Lung (tissue), 17 donors: ENCODE measurements at places on chromosomes 11 and 22. TPM values are rescaled to one million over a fixed set of nuclear protein-coding genes. Genes with fewer than 3 reads are reported as not detected.
A peak's percentile ranks its signal among the peaks of the same experiment; 100 is the strongest.

PDGFD gene
- polyA plus RNA-seq = 0.83 TPM

GRCh38 chr22:38401336-38402084, 53.5 kb downstream of the KCNJ4 start:
- DNase-seq = no peak

DNA sequence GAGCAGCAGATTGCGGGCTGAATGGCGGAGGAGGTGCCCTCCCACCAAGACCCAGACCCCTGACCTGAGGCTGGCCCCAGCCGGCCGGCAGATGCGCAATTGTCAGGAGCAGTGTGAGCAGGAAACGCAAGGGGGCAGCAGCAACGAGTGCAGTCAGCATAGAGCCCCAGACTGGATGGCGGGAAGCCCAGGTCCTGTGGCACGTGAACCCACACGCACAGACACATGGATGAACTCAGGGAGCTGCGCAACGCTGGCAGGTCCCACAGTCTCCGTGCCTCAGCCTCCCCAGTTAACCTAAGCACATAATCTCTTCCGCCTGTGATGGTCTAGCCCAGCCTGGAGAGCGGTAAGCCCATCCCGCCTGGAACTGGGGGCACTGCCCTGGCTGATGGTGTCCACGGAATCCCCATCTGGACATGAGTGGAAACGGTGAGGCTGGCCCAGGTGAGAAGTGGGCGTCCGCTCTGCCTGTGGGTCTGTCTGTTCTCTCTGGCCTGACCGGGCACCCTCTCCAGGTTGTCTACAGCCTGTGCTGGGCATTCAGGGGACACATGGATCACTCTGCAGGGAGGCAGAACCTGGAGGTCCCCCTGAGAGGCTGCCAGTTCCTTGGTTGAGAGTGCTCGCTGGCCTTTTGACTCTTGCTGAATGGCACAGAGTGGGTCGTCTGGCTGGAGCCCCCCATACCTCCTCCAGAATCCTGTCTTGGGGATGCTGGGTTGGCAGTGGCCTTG, 626 bp upstream of the TBX10 start:
- peak; percentile 39 for DNase-seq

DNA sequence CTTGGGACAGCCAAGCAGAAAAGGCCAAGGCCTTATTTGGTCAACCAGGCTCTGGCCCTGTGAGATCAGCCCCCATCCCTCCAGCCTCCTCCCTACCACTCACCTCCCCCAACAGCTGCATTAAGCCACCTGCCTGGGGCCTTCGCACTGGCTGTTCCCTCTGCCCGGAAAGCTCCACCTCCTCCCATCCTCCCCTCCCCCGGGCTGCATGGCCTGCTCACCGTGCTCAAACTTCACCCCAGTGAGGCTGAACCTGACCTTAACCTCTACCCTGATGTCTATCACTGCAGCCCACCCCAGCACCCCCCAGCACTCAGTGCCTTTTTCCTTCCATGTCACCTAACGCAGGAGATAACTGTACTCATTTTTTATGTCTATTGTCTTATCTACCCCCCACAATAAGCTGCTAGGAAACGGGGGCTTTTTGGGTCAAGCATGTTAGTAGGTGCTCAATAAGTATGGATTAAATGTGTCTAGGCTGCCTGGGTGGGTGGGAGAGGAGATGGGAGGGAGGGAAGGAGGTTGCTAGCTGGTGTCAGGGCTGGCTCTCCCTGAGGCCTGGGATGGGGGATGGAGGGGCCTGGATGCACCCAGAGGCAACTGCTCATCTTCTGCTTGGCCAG, 912 bp downstream of the PTPRCAP start:
- DNase-seq = no peak

GRCh38 chr22:37752189-37753087, 55.3 kb upstream of the GCAT start:
- DNase-seq = peak; percentile 72

GRCh38 chr11:73931039-73931645, 19.7 kb upstream of the DNAJB13 start:
- peak; percentile 36 for DNase-seq

GRCh38 chr11:96748639-96749370, 359.0 kb downstream of the JRKL start:
- DNase-seq = peak; percentile 22

DNA sequence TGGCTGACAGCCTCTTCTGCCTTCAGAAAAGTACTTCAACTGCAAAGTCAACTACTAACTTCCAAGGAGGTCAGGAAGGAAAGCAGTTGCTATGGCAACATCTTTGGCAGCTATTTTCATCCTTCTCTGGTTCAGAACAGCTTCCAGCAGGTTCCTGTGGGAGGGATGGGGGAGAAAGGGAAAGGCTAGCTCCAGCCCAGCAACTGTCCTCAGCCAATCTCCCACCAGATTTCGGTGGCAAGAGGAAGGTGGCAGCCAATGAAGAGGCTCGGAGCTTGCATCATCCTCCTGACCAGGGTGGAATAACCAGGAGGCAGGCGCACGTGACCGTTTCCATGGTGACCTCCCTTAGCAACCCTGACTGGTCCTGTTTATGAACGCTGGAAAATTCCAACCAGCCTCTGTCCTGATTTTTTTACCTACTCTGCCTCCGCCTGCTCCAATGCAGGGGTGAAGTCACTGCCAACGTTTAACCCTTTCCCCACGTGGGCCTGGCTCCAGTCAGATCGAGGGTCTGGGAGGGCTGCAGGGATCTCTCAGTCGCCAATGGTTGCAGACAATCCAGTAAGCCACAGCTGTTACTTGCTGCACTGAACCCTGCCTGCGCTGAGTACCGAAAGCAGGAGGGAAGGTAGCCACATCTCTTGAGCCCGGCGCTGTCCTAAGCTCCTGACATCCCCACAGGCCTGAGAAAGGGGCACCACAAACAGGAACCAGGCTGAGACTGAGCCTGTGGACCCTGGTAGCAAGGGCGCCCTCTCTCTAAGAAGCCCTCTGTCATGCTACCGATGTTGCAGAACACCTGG, 11.2 kb upstream of the MALAT1 start:
- DNase-seq = peak; percentile 99

PIH1D2 gene
- 5.1 TPM for polyA plus RNA-seq

DNA sequence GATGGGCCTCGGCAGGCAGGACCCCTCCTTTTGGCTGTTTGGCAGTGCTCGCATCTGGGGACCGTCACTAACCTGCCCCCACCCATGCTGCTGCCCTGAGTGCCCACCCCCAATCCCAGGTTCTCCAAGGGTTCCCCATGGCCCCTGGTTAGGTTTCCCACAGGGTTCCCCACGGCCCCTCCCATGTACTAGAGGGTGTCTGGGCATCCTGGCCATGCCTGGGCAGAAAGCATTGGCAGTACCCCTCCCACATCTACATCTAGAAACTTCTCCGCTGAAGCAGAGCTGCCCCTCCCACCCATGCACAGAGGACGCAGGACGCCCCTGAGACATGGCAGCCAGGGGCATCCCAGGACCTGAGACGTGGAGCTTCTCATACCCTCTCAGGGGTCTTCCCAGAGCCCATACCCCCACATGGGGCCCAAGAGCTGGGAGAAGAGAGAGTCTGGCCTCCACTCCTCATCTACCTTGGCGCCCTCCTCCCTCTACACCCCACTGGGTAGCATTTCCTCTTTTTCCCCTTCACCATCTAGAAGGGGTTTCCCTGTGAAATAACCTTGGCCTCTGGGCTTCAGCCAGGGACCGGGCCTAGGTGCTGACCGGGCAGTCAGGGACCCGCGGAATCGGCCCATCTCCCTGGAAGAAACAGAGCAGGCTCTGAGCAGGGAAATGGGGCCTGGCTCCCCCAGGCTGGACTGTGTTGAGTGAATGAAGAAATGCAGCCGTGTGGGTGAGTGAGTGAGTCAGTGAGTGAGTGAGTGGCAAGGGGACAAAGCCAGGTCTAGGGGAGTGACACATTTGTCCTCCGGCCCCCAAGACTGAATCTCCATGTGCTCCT, 987.3 kb downstream of the BRD1 start:
- DNase-seq = no peak

CSNK2A3 gene
- 0.39 TPM for polyA plus RNA-seq

DNA sequence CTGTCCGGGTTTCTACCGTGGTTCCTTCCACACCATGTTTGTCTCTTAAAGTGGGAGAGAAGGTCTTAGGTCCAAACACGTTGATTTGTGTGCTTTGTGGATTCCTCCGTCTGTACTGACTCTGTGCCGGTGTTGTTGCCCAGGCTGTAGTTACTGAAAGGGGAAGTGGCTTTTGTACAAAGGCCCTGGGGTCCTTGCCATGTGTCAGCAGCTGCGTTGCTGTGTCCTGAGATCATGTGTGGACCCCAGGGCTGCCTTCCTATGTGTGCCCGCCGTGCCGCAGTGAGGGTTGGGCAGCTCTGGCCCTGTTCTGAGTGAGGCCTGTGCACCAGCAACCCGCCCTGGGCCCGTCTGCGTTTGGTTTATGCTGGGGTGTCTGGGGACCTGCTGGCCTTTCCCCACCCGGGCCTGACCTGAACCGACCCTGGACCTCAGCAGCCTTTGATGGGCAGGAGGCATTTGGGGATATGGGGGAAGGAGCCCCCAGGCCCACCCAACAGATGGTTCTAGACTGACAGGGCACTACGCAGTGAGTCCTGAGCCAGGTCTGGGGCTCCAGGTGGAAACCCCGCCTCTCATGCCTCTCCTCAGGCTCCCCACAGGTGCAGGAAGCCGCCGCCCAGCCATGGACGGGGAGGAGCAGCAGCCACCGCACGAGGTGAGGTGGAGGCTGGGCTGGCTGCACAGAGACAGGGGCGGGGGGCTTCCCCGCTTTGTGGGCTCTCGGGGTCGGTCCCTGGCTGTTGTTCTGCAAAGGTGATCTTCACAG, 6.9 kb downstream of the TRABD start:
- DNase-seq = no peak

- DNase-seq = no peak
Measured at GRCh38 chr11:13316528-13316961, 39.0 kb downstream of the BMAL1 start.

OR51B5 gene
- 0.10 TPM for polyA plus RNA-seq

GRCh38 chr22:21989049-21989448, 6.5 kb upstream of the TOP3B start:
- DNase-seq = no peak

DNA sequence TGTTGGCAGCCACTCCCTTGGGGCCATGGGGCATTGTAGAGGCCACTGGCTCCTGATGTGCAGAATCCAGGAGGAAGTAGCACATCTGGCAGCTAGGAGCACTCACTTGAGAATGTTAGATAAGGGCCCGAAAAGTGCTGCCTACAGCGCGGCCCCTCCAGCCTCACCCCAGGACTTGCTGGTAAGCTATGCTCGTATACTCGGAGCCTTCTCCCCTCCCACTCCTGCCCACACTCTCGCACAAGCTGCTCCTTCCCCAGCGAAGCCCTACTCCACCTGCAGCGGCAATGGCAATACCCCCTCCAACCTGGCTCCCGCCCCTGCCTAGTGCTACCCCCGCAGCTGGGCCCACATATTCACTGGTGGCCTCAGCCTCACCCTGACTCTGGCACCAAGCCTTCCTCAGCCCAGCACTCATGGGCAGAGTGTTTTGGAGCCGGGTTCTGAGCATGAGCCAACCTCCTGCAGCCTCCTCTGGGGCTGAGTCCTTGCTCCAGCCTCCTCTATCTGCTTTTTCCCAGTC, 47.7 kb downstream of the PDE2A start:
- DNase-seq = peak; percentile 51

BBOX1 gene
- 0.08 TPM for polyA plus RNA-seq

DNA sequence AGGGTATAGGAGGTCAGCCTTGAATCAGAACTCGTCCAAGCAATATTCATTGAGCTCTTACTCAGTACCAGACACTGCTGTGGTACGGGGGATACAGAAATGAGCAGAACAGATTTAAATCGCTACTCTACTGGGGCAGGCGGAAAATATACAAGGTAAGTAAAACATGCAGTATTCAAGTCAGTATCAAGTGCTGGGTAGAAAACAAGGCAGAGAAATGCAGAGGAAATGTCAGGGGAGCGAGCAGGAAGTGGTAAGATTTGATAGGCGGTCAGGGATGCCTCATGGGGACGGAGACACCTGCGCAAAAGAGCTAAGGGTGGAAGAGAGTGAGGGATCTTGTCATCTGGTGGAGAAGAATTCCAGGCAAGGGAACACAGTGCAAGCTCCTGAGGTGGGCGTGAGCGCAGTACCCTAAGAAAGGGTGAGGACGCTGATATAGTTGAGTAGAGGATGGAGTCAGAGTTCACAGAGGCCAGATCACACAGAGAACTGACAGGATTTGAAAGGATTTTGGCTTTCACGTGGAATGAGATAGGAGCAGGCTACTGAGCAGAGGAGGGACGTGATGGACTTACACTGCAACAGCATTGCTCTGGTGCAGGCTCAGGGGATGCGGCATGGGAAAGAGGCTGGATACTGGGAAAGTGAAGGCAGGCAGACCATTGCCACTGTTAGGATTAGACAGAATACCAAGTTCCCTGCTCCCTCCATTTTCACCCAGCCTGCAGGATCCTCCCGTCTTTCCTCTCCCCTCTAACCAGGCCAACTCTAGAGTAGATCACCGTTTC, 35.8 kb downstream of the SC5D start:
- DNase-seq = no peak

GRCh38 chr22:40183029-40183581, 5.4 kb downstream of the TNRC6B start:
- DNase-seq = peak; percentile 27

- DNase-seq = no peak
Measured at GRCh38 chr11:85379066-85379465, 248.1 kb downstream of the DLG2 start.

DNA sequence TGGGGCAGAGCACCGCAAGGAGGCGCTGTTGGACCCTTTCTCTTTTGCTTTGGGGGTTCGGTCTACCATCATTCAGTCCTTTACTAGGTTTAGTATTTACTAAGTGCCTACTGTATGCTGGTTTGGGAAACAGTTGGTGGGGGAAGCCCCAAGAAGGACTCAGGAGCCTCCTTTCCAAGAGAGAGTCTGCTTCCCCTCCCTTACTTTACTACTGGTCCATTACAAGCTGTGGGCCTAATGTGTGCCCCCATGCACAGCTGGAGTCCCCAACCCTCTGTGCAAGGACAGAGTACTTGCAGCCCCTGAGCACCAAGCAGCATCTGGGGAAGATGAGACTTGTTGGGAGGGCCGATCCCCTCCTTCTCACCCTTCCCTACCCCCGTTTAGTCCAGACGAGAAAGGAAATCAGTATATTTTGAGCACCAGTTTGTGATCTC, 876 bp upstream of the UBE2L6 start:
- DNase-seq = peak; percentile 90
